CD8-positive, alpha-beta T cell (primary cell): ENCODE measurements at places on chromosomes 12 and 14.
A peak's percentile ranks its signal among the peaks of the same experiment; 100 is the strongest.

DNA sequence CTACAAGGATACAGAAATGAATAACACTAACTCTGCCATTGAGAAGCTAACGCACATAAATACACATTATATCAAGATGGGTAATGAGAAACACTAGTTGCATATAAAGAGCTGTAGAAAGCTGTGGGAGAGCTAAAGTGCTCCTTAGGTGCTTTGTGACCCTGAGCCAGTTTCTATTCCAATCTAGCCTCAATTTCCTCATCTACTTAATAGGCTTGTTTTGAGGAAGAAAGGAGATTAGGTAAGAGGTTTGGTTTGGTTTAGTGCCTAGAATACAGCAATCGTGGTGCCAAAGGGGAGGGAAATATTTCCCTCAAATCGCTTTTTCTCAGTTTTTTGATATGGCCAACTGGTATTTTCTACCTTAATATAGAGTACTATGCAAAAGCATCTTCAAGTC lies 994 bp downstream of the SRP54 start:
- DNase-seq: no peak

GRCh38 chr12:64036414-64036813 lies 185.7 kb downstream of the KICS2 start:
- DNase-seq: no peak

DNA sequence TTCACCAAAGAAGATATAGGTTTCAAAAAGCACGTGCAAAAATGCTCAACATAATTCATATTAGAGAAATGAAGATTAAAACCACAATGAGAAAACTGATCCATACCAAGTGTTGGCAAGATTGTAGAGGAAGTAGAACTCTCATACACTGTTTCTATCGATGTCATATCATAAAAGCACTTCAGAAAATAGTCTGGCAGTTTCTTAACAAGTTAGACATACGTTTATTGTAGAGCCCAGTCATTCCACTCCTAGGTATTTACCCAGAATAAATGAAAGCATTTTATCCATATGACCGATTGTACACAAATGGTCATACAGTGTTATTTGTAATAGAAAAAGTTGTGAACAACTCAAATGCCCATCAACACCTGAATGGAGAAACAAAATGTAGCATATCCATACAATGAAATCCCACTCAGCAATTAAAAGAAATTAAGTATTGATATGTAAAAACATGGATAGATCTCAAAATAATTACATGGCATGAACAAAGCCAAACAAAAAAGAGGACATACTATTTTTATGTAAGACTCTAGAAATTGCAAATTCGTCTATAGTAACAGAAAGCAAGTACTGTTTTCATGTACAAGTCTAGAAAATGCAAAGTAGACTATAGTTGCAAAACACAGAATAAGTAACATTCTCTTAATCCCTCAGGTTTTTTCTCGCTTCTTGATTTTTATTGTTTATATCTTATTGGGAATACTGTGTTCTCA lies 41.0 kb downstream of the USP15 start:
- no peak for DNase-seq

GRCh38 chr12:98653866-98654493 lies 8.9 kb downstream of the APAF1 start:
- no peak for DNase-seq

GRCh38 chr14:73153272-73153671 lies 17.0 kb downstream of the PSEN1 start:
- DNase-seq: no peak

DNA sequence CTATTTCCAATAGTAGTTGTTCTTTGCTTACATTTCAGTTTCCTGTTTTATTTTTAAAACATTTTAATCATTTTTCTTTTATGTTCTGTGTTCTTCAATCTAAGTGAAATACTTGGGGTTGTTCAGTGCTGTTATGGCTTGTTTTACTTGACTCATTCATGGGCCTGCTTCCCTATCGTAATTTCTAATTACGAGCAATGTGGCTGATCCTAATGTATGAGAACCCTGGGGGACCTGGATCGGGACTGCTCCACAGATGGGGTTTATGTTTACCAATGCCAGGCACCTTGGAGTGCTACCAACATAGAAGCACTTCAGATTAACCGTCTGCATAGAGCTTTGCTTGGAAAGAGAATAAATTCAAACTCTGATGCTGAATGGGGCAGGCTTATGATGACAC lies 29.8 kb downstream of the TECPR2 start:
- DNase-seq: no peak

GRCh38 chr12:83996671-83997070 lies 915.9 kb downstream of the SLC6A15 start:
- no peak for DNase-seq

- peak; percentile 58 for DNase-seq
Observed at GRCh38 chr14:76352639-76353281, 23.2 kb upstream of the ESRRB start.

- DNase-seq: no peak
Observed at GRCh38 chr12:98106031-98106683, 409.2 kb upstream of the TMPO start.

DNA sequence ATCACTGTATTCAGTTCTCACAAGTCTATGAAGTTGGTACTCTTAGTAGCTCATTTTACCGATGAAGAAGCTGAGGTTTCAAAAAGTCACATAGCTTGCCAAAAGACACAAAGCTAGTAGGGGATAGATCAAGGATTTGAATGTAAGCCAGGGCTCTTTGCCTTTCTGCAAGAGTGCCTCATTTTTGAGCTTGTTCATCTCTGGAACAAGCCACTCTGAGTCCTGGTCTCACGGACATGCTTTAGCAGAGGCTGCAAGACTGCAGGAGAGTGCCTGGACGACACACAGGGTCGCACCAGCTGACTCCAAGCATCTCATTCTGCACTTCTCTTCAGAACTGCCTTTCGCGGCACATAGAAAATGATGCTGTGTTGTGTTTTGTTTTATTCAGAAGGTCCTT lies 3.7 kb downstream of the NUAK1 start:
- DNase-seq: no peak

- DNase-seq: no peak
Observed at GRCh38 chr14:95468448-95469133, 47.9 kb downstream of the SYNE3 start.

DNA sequence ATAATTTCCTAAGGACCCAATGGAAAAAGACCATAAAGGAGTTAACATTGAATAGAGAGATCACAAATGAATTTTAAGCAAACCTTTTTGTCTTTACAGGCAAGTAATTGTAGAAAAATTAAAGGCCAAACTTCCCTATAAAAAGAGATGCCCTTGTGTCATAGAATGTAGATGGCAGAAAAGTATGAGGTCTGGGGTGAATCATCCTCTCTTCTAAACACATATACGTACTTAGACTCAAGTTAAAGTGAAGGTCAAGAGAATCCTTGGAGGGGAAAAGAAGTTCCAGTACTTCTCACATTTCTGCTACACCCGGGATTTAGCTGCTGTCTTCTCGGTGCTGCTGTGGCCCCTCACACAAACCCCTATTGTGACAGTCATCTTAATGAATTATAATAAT lies 116.2 kb upstream of the ARID2 start:
- DNase-seq: no peak

DNA sequence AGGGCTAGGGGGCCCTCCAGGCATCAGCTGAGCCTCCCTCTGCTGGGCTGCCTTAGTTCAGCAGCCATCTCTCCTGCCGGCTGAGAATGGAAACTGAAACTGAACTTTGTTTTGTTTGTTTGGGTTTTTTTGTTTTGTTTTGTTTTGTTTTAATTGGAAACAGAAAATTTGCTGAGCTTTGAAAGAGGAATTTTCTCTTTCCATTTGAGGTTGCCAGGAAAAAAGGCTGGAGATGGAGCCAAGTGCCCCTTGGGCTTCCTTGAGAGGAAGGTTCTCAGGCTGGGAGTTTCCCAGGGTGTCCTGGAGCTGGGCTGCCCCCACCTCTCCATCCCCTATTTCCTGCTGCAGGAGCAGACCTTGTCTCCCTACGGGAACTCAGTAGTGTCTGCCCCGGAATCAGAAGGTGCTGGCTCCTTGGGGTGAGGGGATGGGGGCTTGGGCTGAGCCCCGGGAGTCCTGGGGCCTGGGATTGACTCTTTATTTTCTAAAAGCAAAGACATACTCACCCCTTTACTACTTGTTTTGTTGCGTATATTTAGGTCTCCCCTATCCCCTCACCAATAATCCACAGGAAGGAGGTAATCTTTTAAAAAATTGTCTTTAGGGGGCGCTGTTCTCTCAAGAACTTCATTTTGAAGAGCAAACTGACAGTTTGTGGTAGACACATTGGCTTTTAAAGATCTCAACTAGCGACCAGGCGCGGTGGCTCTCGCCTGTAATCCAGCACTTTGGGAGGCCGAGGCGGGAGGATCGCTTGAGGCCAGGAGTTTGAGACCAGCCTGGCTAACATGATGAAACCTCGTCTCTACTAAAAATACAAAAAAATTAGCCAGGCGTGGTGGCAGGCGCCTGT lies 21.3 kb upstream of the OASL start:
- peak; percentile 72 for DNase-seq

DNA sequence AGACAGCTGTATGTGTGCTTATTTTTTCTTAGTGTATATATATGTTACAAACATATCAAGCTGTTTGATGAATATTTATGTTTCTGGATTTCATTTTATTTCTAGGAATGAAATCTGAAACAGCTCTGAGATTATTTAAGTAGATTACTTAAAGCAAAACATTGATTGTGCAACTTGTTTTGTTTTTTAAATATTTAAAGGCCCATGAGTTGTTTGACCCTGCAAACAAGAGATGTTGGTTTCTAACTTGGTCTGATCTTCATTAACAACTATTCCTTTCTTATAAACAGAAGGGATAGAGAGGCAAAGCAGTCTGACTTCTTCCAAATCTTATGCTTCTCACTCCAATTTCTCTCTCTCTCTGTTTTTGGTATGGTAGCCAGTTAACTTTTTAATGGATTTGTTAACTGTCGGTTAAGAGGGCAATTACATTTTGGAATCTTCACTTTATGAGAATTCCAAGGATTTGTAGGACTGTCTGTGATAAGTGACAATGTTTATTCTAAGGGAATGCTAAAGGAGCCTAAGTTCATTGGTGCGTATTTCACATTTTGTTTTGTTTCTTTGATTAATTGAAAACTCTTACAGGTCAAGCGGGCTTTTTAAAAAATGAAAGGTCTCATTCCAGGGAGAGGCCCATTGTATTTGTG lies 102.6 kb upstream of the HMGA2 start:
- DNase-seq: no peak

GRCh38 chr12:121222847-121223246 lies 12.9 kb downstream of the P2RX4 start:
- DNase-seq: no peak

- no peak for DNase-seq
Observed at GRCh38 chr12:82314406-82314892, 43.7 kb downstream of the CCDC59 start.

GRCh38 chr14:101839236-101839635 lies 77.7 kb downstream of the PPP2R5C start:
- DNase-seq: peak; percentile 75

DNA sequence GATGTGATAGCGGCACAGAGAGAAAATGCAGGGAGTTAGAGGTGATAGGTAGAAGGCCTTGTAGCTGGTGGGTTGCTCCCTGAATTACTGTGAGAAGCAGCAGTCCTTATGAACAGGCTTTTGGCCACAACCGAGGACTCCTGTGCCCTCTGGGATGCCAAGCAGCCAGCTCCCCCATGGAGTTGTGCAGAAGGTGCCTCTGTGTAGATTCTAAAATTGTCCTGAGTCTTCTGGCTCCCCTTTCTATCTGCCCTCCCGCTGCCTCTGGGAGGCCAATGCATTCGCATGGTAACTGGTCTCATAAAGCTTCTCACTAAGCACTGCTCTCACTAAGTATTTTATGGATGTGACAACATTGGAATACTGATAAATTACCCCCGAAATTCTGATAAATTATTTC lies 16.1 kb upstream of the SUSD6 start:
- DNase-seq: no peak

DNA sequence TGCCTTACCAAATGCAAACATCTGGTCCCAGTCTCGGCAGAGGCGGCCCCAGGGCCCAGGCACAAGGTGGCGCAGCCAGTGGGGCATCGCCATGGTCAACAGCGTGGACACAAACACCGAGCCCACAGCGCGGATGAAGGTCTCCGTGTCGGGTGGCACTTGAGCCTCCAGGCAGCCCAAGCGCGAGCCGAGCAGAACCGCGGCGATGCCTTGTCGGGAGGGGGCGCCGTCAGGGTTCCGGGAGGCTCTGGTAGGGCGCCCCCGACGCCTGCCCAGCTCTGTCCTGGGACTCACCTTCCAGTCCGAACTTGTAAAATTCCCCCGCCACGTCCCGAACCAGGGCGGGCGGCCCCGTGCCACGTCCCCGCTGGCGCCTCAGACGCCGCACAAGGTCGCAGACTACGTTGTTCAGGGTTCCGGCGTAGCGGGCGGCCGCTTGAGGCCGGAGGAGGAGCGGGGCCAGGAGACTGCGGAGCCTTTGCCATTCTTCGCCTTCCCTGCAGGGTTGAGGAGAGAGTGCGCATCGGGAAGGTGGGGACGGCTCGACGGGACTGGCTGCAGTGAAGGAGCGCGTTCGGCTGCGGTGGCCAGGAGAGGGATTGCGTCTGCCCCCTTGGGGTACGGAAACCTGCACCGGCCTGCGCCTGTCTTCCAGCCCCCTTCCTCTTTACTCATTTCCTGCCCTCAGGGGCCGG lies 1.7 kb downstream of the CYP27B1 start:
- peak; percentile 70 for DNase-seq

GRCh38 chr14:96287856-96288255 lies 31.8 kb downstream of the BDKRB1 start:
- DNase-seq: no peak

GRCh38 chr12:607541-608001 lies 55.7 kb downstream of the NINJ2 start:
- no peak for DNase-seq

GRCh38 chr14:21016413-21017190 lies 8.3 kb downstream of the NDRG2 start:
- no peak for DNase-seq
